ENCODE measurements at places on chromosomes 2 and 18.

GRCh38 chr2:129877795-129878775 lies 101.4 kb upstream of the RAB6C start:
- DNase-seq, result no peak

GRCh38 chr18:35513181-35513936 lies 15.6 kb upstream of the INO80C start:
- no peak for DNase-seq

DNA sequence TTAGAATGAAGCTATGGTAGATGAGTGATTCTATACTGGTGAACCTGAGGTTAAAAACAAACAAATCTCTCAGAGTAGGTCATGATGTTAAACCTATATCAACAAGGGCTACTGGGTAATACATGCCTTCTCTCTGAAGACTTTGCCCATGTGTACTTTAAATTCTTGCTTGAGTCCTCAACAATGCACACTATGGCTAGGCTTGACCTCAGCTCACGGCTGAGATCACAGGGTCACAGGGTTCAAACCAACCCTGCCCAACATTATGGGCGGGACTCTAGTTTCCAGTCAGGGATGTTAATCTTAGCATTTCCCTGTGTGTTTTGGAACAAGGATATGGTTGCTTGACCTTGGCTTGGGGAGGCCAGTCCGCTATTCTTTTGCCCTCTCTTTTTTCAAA lies 7.7 kb downstream of the CD28 start:
- DNase-seq, result no peak

DNA sequence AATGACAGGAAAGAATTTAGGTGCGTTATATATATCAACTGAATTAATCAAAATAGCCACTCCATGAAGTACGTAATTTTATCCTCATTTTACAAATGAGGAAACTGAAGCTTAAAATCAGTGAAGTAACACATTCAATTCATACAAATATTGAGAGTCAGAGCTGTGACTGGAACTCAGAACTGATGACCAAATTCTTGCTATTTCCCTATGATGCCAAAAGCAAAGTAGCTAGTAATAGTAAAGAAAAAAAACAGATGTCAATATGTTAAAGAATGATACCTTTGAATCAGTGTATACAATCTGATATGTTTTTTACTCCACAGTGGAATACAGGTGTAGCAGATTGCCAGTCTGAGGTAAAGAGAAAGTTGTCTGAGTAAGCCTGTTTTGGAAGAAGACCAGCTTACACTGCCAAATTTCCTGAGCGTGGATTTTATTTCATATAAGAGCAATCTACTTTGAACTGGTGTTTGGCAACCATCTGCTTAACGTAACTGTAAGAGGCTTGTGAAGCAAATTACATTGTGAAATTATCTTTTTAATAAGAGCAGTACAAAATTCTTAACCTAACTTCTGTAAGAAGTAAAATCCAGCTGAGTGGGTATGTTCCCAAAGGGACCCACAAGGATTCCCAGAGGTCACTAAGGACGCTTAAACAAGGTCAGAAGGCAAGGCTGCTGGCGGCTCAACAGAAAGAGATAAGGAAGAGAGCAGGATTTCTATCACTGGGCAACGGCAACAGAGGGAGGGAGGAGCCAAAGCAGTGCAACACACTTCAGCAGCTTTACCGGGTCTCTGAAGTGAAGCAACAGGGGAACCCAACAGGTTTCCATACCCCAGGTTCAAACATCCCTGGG lies 85.6 kb downstream of the IKZF2 start:
- DNase-seq, result no peak

DNA sequence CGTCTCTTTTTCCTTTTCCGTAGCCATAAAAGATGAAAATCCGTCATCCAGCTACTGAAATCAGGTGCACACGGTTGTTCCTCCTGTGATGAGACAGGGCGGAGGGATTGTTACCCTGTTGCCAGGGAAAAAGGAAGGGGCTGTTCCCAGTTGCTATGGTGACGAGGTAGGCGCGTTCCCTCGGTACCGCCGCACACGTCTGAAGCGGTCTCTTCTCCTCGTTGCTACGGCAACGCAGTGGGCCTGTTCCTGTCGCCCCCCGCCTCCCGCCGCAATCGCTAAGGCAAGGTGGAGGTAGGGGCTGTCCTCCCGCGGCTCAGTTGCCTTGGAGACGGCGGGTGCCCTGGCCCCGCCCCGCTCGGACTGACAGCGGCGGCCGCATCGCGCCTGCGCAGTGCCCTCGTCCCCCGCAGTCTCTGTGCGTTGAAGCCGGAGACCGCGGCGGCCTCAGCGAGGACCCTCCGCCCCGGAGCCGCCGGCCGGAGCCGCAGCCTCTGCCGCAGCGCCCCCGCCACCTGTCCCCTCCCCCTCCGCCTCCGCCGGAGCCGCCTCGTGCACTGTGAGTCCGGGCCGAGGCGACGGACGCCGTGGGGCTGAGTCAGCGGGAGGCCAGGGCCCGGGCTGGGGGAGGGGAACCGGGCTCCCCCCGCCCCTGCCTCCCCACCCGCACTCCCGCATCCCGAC lies at the start of gene MAPRE3:
MAPRE3 (plus strand) TSS at position 394 of the 684 bp plus-strand sequence. CDS start 51,582 bp downstream, outside the sequence.
- DNase-seq, result no peak

- no peak for DNase-seq
These were observed 66.2 kb downstream of the SKA1 start for GRCh38 chr18:50441016-50441415.

DNA sequence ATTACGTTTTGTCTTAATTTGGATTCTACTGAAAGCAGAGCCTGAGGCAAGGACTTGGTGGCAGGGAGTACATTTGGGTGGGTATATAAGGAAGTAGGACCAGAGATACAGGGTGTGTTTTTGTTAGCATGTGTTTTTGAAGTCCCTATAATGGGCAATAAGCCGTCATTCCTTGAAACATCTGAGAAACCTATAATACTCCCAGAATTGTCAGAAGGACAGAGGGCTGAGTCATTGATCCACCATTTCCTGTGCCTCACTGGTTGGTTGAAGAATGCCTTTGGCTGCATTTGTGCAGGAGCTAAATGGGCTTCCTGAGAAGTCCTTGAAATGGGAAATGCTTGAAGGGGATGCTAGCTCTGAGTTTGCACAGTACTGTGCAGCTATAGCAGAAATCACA lies 281.8 kb upstream of the ZEB2 start:
- no peak for DNase-seq

DNA sequence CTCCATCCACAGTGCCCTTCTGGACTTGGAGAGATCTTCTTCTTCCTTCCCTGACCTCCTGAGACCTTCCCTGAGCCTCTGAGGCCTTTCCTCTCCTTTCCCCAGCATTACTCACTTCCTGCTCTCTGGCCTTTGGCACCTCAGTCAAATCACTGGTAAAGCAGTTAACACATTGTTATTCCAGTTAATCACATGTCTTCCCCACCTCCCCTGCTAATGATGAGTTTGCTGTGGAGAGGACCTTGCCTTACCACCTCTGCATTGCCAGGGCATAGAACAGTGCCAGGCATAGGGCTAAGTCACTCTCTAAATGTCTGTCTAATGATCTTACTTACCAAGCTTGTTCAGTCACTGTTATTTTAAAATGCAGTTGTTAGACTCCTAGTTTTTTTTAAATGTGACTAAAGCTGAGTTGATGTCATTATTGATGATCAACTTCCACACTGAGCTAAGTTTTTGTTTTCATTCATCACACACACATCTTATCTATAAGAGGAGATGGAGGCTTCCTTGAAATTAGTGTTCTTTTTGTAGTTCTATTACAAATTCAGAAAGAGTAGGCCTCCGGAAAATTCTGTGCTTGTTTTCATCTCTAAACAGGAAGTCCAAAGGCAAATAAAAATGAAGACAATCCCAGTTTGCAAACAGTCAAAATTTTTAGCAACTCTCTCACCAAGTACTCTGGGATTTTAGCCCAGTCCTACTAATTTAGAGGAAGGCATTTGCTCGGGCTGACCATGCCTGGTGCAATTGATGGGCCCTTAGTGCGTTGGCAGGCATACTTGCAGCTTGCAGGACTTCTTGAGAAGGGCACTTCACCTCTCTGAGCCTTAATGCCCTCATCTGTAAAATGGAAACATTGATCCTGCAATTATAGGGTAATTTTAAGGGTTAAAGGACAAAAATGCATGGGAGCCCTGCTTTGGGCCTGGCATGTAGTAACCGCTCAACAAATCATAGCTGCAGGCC lies 113.7 kb upstream of the SPRED2 start:
- no peak for DNase-seq

GRCh38 chr2:44555700-44556099 lies 194.0 kb downstream of the CAMKMT start:
- no peak for DNase-seq

- DNase-seq, result no peak
These were observed 13.3 kb downstream of the MRPL44 start for GRCh38 chr2:223970343-223971128.

- DNase-seq, result no peak
These were observed 18.2 kb downstream of the SAG start for GRCh38 chr2:233325814-233326213.

DNA sequence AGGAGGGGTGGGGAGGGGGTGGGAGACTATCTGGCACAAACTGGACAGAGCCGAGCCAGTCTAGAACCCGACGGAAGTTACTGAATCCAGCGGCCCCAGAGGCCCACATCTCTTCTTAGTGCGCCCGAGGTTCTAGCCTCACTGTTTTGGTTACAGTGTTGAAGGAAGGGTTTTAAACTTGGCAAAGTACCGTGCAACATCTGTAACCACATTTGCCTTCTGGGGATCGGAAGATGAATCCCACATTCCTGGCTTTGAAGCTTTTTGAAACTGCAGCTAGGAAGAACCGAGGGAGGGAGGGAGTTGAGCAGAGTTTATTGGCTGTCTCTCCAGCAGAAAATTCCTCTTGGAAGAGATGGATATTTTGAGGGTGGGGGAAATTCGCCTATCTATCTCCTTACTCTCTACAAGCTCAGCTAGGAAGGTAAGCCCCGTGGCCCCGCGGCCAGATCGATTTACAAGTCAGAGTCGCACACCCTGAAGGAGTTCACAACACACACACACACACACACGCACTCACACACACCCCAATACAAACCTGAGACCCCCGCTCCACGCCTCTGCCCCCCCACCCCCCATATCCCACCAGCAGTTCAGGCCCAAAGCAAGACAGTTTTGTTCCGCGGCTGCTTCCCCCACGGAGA lies 1.0 kb downstream of the ACVR1 start:
- DNase-seq, result no peak

DNA sequence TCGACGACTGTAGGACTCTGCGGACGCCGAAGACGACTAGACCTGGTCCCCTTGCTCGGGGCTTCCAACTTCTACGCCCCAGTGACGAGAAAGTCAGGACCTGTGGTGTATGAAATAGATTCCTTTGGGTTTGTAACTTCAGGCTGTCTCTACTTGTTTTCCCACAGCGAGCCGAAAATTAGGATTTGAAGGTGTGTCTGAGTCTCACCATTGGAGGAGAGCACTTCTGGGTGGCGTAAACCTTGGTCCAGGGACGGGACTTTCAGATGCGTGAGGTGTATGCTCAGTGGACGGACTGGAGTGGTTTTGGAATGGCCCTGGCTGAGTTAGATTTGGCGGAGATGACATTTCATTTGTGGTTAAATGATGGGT lies 1.3 kb downstream of the BIRC6 start:
- no peak for DNase-seq

GRCh38 chr2:9439536-9439935 lies 16.1 kb downstream of the CPSF3 start:
- DNase-seq, result no peak

Measured in cortex of kidney (tissue), 1 donor.